Upper lobe of left lung (tissue), 6 donors: ENCODE measurements at places on chromosomes 3 and 15. TPM values are rescaled to one million over a fixed set of nuclear protein-coding genes. Genes with fewer than 3 reads are reported as not detected.

Gene HRH1
- 4.2 TPM for total RNA-seq

GRCh38 chr3:192993411-192993810 lies 75.8 kb upstream of the MB21D2 start:
- H3K4me3 ChIP-seq = no peak overlapping the region
- H3K36me3 ChIP-seq = no peaks in the 10 kb centered on the region
- no peak overlapping the region for H3K27ac ChIP-seq
- H3K27me3 ChIP-seq = no peaks in the 10 kb centered on the region
- no peak for DNase-seq

Gene HHLA2
- total RNA-seq = 4.0 TPM

DNA sequence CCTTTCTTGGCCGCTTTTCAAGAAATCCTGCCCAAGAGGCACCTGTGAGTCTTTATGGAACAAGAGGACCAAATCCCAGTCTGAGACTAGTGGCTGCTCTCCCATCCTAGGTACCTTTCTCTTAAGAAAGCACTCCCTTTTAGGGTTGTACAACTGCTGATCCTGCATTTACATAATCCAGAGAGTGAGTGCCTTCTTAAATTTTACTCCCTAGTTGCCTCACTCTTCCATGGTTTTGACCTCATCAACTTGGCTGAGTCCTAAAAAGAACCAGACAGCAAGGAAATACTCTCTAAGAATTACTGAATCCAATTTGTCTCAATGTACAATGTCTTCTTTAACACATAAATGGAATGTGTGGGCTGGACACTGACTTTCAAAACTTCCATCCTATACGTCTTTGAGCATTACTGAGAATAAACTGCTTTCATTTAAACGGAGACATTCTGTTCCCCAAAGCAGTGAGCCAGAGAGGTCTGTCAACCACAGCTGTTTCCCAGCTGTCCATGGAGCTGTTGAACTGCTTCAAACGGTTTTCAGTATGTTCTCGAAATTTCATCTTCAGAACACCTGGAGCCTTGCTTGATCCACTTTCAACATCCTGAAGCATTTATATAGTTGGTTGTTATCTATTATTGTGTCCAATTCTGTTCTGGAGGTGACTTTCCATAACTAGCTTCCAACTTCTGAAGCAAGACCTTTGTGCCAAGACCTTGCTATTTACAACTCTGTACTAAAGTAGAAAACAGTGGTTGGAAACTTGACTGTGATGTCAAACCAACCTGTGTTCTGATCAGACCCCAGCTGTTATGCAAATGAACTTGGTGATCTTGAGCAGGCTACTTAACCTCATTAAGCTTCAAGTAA lies 179.1 kb downstream of the SLC9A9 start:
- no peak overlapping the region for H3K27ac ChIP-seq
- no peaks in the 10 kb centered on the region for H3K27me3 ChIP-seq
- DNase-seq = no peak

- no peak for DNase-seq
- peaks cover 99% of the 10 kb centered on the region for H3K36me3 ChIP-seq
- no peak overlapping the region for H3K27ac ChIP-seq
- H3K4me3 ChIP-seq = no peak overlapping the region
Measured at GRCh38 chr3:186577521-186577920, 7.0 kb downstream of the DNAJB11 start.

DNA sequence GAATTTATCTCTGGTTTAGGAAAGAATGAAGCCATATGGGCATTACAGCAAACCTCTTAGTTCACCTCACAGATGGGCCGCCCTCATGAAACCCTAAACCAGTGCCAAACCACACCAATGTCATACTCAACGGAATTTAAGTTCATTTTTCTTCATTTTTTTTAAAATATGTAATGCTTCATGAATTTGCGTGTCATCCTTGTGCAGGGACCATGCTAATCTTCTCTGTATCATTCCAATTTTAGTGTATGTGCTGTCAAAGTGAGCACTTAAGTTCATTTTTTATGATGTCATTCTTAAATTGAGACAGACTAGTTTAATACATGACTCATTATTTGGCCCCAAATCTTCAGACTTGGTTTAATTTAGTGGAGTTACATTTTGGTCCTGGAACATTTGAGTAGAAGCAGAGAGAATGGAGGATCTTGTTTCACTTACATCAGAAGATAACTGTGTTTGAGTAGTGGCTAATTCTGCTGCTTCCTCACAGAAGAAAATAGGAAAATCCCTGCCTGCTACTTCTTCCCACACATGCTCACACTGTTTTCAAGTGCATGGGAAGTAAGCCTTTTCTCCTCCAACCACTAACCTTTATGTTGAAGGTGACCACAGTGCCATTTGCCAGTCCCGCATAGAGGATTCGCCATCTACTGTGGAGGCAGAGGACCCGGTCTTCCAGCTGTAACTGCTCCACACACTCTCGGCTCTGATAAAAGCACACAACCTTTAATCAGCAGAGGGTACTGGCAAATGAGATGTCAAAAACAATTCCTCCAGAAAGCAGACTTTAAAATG lies 63.3 kb downstream of the ZNF106 start:
- no peak for DNase-seq
- H3K27me3 ChIP-seq = no peaks in the 10 kb centered on the region

DNA sequence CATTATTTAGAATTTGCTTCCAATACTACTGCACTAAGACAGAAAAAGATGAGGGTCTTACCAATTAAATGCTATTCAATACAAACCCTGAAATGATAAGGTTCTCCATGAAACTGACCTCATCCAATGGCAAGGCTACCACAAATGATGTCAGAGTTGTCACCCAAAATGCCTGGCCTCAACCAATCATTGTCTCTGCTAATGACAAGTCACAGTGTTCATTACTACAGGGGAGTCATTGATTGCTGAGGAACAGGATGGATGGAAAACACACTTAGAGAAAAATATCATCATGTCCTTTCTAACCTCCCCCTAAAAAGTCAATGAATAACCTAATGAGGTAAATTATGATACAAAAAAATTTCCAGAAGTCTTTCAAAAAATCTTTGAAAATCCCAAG lies 91.0 kb downstream of the FOXP1 start:
- H3K27me3 ChIP-seq = no peaks in the 10 kb centered on the region
- H3K4me1 ChIP-seq = peaks cover 23% of the 10 kb centered on the region
- H3K27ac ChIP-seq = no peak overlapping the region
- H3K4me3 ChIP-seq = no peak overlapping the region
- no peak for DNase-seq

GRCh38 chr15:72304596-72304995 lies 15.4 kb downstream of the CELF6 start:
- no peak overlapping the region for H3K4me3 ChIP-seq
- no peak for DNase-seq
- no peaks in the 10 kb centered on the region for H3K4me1 ChIP-seq
- H3K27me3 ChIP-seq = no peaks in the 10 kb centered on the region

DNA sequence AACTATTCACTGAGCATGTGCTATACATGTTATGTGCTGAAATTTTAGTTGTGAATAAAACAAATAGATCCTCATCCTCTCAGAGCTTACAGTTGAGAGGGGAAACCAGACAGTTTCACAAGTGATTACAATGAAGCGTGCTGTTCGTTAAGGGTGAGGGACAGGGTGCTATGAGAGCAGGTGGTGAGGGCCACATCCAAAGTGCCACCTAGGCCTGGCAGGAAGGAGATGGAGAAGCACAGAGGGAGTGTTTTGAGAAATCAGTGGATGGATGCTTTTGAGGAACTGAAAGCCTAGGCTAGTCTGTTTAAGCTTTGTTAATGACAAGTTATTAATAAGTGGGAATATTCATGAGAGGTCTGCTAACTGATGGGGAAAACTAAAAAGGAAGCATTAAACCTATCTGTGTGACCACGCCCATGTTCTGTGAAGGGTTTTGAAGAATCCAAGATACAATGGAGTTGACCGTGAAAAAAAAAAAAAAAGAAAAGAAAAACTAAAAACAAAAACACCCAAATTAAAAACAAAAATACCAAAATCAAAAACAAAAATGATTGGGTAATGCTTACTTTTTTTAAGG lies 7.3 kb downstream of the MCTP2 start:
- DNase-seq = no peak
- H3K4me3 ChIP-seq = no peak overlapping the region
- no peak overlapping the region for H3K27ac ChIP-seq
- no peaks in the 10 kb centered on the region for H3K36me3 ChIP-seq
- H3K4me1 ChIP-seq = peaks cover 5% of the 10 kb centered on the region

DNA sequence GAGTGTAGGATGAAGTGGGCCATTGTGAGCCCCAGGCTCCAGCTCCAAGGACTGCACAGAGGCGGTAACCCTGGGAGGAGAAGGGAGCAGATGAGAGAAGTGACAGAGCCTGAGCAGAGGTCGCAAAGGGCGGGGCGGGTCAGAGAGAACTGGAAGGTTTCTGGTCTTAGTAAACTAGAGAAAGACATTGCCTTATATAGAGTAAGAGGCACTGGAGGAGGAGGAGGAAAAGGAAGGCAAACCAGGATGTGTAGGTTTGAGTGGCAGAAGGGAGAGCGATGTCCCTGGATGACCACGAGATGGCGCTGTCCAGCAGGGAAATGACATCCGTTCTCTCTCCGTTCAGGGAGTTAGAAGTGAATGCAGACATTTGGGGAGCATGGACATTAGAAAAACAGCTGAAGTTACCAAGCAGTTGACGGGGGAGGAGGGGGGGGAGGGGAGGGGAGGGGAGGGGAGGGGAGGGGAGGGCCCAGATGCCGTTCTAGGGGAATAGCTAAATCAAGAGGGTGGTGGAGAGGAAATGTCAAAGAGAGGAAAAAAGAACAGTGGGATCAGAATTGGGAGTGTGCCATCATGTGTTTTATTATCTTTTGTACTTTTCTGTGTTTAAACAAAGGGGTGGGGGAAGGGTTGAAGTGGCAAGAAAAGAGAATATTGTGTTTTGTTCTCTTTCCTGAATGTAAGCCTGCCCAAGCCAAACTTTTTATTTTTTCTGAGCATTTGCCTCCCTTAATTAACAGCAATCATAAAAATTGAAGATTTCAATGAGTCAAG lies 48.8 kb downstream of the STARD5 start:
- H3K27ac ChIP-seq = peak overlapping the region; percentile 19
- H3K27me3 ChIP-seq = no peaks in the 10 kb centered on the region
- H3K4me1 ChIP-seq = peaks cover 11% of the 10 kb centered on the region
- H3K4me3 ChIP-seq = no peak overlapping the region
- peak; percentile 76 for DNase-seq
- peaks cover 44% of the 10 kb centered on the region for H3K36me3 ChIP-seq

Gene STARD5
- total RNA-seq = 5.5 TPM

Gene RTP3
- total RNA-seq = not detected

Gene XXYLT1
- total RNA-seq = 8.4 TPM

- no peaks in the 10 kb centered on the region for H3K4me1 ChIP-seq
- no peak overlapping the region for H3K27ac ChIP-seq
- H3K27me3 ChIP-seq = no peaks in the 10 kb centered on the region
- no peaks in the 10 kb centered on the region for H3K36me3 ChIP-seq
- DNase-seq = no peak
Measured at GRCh38 chr3:4162096-4162495, 141.1 kb upstream of the SETMAR start.

Gene CD80
- 26.4 TPM for total RNA-seq

Gene C3orf20
- 0.10 TPM for total RNA-seq

Gene ATP13A5
- total RNA-seq = 0.76 TPM

Gene IQCF6
- not detected for total RNA-seq

Gene CPEB1
- 1.6 TPM for total RNA-seq

DNA sequence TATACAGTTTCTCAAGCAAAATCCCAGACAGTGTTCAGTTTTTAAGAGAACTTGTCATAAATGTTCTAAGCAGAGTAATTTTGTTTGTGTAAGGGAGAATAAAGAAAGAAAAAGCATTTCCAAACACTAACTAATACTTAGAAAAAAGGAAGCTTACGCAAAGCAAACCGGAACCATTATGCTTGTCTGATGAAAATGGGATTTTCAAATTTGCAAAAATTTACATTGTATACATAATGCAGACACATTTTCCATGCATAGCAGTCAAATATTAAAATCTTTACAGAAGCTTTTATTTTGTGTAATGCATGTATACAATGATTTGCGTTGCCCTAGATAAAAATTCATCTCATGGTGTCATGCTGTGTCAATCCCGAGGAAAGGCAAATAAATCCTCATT lies 229.0 kb downstream of the SLC9A9 start:
- no peaks in the 10 kb centered on the region for H3K4me1 ChIP-seq
- no peak overlapping the region for H3K27ac ChIP-seq
- no peaks in the 10 kb centered on the region for H3K27me3 ChIP-seq
- no peaks in the 10 kb centered on the region for H3K36me3 ChIP-seq
- no peak for DNase-seq

DNA sequence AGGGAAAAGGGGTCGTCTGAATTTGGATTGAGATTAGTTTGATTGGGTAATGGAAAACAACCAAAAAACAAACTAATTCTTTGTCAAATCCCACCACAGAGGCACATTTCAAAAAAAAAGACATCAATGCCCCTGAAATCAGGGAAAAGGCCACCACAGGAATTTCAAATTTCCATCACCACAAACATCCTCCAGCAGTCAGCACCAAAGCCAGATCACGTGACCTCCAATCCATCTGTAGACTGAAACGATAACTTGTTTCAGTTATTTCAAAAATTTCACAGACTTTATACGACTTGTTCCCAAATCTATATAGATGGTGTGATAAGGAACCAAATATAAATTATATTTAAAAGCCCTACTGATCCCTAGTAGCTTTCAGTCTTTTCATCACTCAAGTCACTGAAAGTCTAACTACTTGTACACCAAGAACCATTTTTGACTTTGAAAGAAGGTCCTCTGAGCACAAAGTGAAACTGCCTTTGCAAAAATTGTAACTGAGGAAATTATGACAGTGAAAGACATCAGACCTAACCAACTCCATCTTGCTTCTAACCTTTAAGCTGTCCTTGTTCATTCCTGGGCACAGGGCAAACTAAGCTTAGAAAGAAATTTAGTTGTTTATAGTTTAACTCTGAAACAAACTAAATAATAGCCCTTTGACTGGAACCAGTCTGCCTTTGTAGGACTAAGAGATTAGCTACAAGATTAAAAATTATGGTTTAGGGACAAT lies 48.1 kb upstream of the PLCL2 start:
- H3K36me3 ChIP-seq = no peaks in the 10 kb centered on the region
- H3K4me3 ChIP-seq = no peak overlapping the region
- H3K4me1 ChIP-seq = peaks cover 3% of the 10 kb centered on the region
- no peak overlapping the region for H3K27ac ChIP-seq
- no peak for DNase-seq
- no peaks in the 10 kb centered on the region for H3K27me3 ChIP-seq

DNA sequence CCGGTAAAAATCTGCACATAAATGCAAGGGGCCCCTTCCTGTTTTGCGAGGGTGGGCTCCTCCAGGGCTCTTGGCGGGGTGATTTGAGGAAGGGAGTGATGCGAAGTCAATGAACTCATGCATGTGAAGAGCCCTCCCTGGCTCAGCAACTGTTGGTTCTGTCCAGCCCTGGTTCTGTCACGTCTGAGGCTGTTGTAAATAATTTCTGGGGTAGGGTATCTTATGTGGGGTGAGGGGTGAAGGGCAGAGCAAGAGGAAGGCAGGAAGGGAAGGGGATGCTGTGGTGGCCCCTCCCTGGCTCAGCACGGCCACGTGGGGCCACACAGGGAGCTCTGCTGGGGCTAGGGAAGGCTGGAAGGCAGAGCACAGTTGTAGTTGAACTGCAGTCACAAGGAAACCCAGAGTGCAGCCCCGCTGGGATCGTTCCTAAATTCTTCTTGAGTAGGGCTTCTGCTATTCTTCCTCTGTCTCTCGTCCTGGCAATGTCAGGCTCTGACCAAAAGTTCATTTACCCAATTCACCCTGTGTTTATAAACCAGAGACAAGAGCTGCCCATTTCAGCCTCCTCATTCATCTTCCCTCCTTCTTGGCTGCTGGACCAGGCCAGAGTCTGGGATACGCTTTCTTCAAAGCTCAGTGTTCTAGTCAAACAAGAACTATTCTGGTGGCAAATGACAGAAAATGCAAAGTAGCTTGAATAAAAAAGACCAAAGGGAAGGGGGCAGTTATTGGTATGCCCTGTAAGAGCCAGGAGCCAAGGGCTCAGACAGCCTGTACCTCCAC lies 14.8 kb upstream of the TOPBP1 start:
- H3K4me1 ChIP-seq = no peaks in the 10 kb centered on the region
- DNase-seq = no peak
- H3K36me3 ChIP-seq = no peaks in the 10 kb centered on the region
